ENCODE measurements at places on chromosomes 12 and 14.

DNA sequence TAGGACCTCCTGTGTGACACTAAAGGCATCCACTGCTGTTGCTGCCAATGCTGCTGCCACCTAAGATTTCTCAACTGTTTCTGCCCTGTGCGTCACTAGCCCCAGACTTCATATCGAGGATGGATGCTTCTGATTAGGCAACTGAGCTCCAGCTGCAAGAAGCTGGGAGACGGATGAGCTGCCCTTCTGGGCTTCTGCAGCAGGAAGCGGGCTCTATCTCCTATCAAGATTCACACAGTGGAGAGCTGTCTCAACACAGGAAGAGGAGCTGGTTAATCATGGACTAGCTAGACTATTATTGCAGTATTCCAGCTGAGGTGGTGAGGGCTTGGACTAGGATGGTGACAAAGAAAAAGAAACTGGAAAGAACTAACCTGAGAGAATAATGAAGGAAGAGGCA lies 59.2 kb upstream of the PELI2 start:
- no peak for DNase-seq

DNA sequence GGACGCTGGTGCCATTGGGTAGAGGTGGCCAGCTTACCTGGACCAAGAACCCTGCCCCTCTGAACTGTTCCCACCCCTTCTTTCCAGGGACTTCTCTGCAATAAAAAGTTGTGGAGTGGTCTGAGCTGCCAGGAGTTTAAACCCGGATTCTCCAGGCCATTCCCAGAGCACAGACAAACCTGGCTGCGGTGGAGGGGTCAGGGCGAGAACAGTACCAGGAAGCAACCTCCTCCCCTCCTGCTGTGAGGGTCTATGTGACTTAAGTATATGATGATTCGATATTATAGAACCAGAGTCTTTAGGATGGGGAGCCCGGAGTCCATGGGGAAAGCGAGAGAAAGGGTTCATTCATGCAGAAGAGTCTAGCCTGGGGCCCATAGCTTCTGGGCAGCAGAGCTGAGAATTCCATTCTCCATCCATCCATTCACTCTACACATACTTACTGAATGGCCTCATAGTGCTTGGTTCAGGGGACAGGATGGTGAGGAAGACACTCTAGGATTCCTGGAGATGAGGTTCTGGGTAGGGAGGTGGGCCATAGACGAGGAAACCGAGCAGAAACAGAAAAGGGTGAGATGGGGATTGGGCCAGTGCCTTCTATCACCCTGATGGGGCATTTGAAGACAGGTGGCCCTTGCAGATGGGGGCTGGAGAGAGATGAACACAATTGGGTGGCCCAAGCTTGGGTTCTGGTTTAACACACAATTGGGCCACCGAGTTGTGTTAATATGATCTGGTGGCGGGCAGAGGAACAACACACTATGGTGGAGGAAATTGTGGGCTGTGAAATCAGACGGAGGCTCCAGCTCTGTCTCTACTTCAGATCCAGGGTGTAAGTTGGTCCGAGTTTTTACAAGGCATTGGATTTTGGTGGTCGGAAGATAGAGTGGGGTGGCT lies 5.2 kb downstream of the KRT86 start:
- no peak for DNase-seq

DNA sequence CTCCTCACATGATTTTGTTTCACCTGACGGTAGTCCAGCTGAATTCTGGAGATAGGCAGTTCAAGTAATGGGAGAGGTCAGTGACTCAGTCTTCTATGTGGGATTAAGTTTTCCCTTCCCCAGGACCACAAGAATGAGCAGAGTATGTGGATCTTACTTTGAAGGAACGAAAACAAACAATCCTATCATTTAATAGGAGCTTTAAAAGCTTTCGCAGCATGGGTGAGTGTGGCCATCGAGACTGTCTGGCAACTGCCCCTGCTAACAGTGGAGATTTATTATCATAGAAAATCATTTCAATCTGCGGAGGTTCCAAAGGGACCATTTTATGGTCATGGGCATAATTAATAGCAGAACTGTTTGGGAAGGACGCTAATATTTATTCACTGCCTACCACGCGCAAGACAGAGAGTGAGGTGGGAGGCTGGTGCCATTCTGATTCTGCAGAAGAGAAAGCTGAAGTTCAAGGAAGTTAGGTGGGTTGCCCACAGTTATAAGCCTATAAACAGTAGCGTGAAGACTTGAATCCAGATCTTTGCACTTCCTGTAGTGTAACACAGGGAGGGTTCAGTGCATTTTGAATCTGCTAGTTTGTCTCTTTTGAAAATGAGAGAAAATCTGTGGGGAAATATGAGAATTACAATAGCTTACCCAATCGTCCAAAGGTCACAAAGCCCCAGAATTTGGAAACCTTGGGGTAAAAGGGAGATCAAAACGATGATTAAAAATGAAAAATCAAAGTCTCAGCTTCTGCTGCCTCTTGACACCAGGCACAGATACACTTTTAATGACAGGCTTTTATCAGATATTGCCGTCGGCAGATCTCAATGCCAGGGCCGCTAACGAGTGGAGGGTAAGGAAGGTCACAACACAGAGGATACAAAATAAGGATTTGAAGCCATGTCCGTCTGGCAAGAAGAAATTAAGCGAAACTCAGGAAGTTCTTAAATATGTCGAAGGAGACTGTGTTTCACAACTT lies 209.6 kb downstream of the CRADD start:
- no peak for DNase-seq

DNA sequence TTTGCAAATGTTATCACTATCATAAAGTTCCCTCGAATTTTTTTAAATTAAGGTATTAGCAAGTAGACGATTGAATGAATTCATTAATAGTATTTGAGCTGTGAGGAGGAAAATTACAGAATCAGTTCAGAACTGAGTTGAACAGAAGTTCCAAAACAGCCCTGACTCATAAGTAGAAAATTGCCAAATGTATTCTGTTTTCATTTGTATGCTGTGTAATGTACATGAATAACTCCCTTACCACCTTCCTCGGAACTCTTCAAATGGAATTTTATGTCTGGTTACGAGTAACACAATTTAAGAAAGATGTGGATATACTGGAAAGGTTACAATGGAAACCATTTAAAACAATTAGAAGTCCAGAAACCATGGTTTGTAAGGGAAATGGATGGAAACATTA lies 283.3 kb upstream of the FAR2 start:
- DNase-seq, result no peak

DNA sequence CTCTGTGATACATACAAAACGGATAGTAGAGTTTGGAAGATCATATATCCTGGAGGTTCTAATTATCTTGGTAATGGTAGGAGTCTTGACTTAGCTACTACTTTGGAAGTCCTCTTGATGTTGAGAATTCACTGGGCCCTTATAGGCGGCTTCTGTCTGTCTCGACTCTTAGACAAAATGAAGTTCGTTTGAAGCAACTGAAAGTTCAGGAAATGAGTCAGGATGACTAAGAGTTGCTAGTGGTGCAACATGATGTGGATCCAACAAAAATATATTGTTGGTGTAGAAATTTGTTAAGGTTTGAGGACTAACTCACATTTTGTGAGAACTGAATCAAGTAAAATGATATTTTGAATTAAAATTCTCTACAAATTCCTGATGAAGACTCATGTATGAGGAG lies 272.7 kb downstream of the AEBP2 start:
- no peak for DNase-seq

DNA sequence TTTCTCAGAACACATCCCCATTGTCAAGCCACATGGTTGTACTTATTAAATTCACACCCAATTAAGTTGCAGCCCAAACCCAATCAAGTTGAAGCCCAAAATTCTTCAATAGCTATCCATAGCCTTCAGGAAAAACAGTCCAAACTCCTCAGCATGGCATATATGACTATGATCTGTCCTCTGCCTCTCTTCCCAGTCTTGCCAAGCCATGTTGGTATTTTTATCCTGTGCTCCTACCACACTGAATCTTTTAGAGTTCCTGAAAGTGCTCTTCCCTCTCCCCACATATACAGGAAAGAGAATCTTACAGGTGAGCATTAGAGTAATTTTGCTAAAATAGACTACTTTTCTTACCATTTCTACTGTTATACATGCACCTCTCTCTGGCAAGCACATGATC lies 834.9 kb downstream of the RPS29 start:
- no peak for DNase-seq

GRCh38 chr12:91853350-91854127 lies 292.1 kb downstream of the BTG1 start:
- no peak for DNase-seq

GRCh38 chr14:66444271-66444927 lies 41.8 kb upstream of the CCDC196 start:
- DNase-seq, result no peak

DNA sequence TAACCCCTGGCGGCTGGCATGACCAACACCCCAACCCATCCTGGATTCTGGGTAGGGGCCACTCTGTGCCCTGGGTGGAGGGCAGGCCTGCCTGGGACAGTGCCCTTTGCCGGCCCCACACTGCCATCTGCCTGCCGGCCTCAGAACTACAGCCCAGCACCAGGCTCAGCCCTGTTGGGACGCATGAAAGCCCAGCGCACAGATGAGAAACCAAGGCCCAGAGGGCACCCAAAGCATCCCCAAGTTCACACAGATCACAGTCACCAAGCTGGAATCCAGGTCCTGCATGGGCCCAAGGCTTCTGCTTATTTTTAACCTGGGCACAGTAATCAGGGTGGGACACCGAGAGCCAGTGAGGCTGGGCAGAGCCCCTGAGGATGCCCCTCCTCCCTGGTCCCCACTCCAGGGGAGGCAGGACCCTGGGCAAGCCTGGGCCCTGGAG lies 26.2 kb downstream of the RFLNA start:
- DNase-seq, result no peak

DNA sequence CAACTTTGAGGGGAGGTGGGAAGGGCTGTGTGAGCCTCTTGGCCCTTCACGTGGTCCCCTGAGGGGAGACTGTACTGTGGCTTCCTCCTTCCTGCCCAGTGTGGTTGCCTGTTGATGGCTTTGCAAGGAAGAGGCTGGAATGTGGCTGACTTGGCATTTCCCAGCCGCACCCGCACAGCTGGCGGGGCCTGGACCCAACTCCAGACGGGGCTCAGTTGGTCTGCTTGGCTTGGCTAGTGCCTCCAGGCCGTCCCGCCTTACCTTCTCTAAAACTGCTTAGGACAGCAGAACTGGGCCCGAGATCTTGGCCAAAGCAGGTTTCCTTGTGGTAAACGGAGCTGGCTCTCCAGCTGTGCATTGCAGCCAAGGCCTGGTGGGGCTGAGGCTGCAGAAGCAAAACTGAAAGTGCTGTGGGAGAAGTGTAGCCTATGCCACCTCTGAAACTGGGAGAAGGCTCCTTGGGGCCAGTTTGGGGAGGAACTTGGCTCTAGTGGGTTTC lies 139.5 kb downstream of the SMOC1 start:
- no peak for DNase-seq

GRCh38 chr12:79689477-79690141 lies 1.2 kb downstream of the PAWR start:
- DNase-seq, result no peak

GRCh38 chr12:92008345-92008744 lies 137.3 kb downstream of the BTG1 start:
- DNase-seq, result no peak

DNA sequence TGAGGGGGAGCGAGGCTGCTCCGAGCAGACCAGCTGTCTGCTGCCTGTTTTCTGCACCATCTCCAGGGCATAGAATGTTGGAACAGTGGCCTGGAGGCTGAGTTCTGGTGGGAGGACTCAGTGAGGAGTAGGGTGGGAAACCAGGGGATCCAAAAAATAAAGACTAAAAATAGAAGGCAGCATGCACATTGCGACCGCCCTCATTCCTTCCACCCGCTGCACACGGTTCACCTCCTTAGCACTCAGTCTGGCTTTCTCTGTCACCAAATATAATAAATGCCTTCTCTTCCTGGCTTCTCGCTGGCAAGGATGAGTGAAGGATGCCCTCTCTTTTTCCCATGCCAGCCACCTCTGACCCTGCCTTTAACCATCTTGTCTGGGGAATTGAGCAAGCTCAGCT lies 146.2 kb downstream of the AACS start:
- no peak for DNase-seq

DNA sequence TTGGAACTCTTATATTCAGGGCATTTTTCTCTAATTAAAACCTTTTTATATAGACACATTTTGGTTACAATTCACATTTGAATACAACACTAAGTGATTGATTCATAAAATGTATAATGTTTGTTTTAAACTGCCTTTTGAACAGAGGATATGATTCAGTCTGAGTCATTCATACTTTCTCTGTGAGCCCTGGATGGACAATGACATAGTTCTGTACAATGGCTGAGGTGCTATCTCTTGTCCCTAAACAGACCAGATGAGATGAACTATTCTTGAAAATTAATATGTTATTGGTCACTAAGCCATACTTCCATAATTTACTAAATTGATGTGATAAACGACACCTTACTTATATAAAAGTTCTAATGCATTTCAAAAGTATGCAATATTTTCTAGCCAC lies 199.7 kb upstream of the ATXN7L3B start:
- no peak for DNase-seq

DNA sequence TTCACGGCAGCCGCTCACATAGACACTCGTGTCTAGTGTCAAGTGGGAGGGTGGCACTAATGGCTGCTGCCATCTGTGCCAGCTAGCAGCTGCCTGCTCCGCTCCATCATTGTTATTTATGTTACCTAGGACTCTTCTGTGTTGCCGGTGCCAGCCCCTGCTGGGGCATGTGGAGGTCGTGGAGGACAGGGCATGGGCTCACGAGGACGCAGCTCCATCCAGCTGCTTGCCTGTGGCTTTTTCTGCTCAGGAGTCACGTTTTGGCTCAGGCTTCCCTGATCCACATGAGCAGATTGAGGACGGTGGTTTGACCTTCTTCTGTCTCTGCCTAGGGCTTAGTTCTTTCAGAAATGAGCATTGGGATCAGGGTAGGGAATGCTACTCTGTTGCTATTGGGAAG lies 31.2 kb downstream of the TPCN1 start:
- no peak for DNase-seq

DNA sequence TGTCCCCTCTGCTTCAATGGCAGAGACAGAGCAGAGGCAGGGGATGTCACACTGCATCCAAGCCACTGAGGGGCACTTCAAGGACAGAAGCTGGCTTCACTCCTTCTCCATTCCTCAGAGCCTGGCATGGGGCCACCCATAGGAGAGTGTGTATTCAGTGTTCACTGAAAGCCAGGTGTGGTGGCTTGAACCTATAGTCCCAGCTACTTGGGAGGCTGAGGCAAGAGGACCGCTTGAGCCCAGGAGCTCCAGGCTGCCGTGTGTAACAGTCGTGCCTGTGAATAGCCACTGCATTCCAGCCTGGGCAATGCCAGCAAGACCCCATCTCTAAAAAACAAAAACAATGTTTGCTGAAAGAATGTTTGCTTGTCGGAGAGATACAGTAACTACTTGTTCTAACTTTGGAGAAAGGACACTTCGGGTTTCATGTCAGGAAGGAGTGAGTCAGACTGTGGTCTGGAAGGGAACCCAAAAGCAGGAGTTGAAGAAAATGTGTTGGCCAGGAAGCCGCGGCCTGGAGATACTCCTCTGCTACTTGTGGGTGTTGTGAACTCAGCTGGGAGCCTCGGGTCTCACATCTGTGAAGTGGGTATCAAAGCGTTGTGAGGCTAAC lies 43.4 kb downstream of the ELK3 start:
- DNase-seq, result no peak

- no peak for DNase-seq
These were observed 34.4 kb downstream of the CDK17 start for GRCh38 chr12:96365604-96366380.

- DNase-seq, result no peak
These were observed 49.9 kb downstream of the ALX1 start for GRCh38 chr12:85329913-85330312.

GRCh38 chr14:81591266-81591665 lies 57.6 kb upstream of the SEL1L start:
- DNase-seq, result no peak

All from NCI-H1436 treated with DMSO at 0.1 percent for 48 hours (cell line).